ENCODE measurements at places on chromosomes 12 and 14.

GRCh38 chr14:88505621-88506020 lies 49.2 kb downstream of the PTPN21 start:
- DNase-seq: no peak

GRCh38 chr12:51160814-51161459 lies 12.0 kb downstream of the TFCP2 start:
- DNase-seq: no peak

GRCh38 chr14:101007004-101007614 lies 103.6 kb upstream of the RTL1 start:
- no peak for DNase-seq

DNA sequence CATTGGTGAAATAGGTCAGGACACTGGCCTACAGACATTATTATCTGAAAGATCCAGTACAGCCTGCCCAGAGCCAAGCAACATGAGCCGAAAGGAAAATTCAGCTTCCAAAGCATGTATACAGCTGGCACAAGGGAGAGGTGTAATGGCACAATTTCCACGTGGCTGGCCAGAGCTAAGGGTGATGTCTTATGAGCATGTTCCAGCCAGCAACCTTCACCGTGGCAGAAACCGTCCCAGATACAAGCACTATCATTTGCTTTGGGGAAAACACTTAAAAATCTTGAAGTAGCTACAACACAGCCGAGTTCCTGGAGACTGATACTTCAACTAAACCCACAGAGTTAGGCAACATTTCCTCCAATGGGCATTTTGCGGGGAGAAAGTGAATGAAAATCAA lies 44.5 kb downstream of the CORO1C start:
- no peak for DNase-seq

- DNase-seq: no peak
These were observed 78.5 kb downstream of the PTPN21 start for GRCh38 chr14:88476214-88476774.

- DNase-seq: peak; percentile 20
These were observed 733 bp upstream of the P3H3 start for GRCh38 chr12:6827437-6827911.

DNA sequence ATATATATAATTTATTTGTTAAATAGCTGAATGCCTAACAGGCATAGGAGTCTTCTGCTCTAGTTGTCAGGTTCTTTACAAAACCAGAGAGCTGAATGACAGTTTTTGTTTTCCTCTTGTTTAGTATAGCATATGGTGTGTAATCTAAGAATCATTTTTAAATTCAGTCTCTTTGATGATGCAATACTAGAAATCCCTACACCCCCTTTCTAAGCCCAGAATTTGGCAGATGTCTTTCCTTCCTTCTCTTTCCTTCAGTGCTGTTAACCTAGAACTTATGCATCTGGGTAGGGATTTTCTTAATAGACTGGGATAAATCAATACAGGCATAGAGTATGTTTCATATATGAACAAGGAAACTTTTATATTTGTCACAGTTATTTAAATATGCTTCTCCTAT lies 198.1 kb downstream of the KCNH5 start:
- no peak for DNase-seq

DNA sequence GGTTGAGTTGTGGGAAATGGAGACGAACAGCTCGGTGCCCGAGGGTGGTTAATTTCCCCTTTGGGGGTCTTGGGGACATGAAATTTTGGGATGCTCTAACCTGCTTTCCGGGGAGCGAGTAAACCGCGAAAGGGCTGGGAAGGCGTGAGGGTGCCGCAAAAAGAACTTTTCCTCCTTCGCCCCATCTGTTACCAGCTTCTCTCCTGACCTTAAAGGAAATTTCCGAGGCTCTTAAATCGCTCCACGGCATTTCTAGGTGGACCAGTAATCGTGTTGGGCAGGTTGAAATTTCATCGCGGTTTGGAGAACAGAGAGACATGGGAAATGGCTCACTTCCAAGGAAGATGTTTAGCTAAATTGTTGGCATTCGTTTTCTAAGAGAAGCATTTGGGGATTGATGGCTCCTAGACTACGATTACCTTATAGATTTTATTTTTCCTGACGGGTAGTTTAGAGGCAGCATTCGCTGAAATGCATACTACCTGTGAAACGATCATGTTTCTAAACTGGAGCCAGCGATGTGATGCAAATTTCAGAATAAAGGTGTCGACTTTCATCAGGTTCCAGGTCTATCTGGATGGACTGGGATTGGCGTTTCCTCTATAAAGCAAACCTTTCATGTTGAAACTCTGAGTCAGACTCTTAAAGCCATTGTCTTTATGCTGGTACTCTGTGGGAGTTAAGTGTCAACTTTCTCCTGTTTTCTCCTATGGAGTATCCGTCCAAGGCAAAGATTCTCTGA lies 414.5 kb downstream of the PCNX1 start:
- no peak for DNase-seq

DNA sequence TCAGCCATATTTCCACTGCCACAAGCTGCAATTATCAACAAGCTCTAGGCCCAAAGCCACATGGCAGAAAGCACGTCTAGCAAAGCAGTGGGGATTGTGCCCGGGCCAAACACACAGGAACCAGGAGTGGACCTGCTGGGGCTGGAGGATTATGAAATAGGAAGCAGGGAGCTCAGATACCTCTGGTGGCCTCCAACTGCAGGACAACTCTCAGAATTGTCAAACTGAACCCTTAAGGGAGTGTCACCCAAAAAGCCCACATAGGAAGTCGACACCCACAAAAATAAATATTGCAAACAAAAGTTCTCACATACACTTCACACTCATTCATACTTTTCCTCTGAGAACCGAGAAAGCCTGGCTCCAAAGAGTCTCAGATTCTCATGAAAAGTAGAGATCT lies 26.1 kb downstream of the KCTD10 start:
- no peak for DNase-seq

GRCh38 chr14:68082698-68083291 lies 263.2 kb downstream of the RAD51B start:
- no peak for DNase-seq

- DNase-seq: no peak
These were observed 17.1 kb downstream of the DICER1 start for GRCh38 chr14:95140060-95140858.

DNA sequence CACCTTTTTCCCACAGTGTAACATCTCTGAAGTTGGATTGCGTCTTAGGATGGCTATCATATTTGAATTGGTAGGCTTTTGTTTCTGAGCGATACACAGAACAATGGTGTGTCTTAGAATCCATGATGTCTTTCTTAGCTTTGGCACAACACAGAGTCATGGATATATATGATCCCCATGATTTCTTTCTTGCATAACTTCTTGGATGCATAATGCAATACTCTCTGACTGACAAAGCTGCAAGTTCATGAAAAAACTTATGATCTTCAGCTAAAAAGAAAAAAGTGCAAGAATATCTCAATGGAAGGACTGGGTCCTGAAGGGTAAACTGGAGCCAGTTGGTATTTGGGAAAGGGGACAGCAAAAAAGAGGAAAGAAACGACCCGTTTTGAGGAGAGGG lies 48.1 kb downstream of the VWF start:
- DNase-seq: no peak

- DNase-seq: no peak
These were observed 27.6 kb downstream of the EVL start for GRCh38 chr14:100092832-100093231.

DNA sequence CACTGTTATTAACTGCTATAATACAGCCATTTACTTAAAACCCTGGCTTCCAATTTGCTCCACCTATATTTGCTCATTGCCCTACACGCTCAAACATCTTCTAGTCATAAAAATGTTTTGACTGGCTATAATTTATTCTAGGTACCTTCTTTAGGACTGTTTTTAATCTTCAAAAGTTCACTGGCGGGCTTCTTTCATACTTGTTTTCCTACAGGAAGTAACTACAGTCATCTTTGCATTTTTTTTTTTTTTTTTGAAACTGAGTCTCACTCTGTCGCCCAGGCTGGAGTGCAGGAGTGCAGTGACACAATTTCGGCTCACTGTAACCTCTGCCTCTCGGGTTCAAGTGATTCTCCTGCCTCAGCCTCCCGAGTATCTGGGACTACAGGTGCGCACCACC lies 32.5 kb downstream of the MPHOSPH9 start:
- no peak for DNase-seq

DNA sequence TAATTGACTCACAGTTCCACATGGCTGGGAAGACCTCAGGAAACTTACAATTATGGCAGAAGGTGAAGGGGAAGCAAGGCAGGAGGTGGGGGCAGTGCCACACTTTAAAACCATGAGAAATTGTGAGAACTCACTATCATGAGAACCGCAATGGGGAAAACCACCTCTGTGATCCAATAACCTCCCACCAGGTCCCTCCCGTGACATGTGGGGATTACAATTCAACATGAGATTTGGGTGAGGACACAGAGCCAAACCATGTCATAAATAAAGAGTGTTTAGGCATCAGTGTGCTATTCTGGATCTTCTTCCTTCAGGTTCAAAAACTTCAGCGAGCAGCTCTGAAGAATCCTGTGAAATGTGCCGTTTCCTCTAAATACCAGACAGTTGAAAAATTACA lies 9.7 kb downstream of the DDX47 start:
- no peak for DNase-seq

- no peak for DNase-seq
These were observed 123.5 kb upstream of the CAND1 start for GRCh38 chr12:67145692-67146091.

- no peak for DNase-seq
These were observed 43.5 kb upstream of the CDKN3 start for GRCh38 chr14:54353266-54353665.

GRCh38 chr12:103012884-103013283 lies 55.4 kb downstream of the ASCL1 start:
- no peak for DNase-seq

- DNase-seq: no peak
These were observed 14.1 kb upstream of the SERPINA6 start for GRCh38 chr14:94337274-94337673.

DNA sequence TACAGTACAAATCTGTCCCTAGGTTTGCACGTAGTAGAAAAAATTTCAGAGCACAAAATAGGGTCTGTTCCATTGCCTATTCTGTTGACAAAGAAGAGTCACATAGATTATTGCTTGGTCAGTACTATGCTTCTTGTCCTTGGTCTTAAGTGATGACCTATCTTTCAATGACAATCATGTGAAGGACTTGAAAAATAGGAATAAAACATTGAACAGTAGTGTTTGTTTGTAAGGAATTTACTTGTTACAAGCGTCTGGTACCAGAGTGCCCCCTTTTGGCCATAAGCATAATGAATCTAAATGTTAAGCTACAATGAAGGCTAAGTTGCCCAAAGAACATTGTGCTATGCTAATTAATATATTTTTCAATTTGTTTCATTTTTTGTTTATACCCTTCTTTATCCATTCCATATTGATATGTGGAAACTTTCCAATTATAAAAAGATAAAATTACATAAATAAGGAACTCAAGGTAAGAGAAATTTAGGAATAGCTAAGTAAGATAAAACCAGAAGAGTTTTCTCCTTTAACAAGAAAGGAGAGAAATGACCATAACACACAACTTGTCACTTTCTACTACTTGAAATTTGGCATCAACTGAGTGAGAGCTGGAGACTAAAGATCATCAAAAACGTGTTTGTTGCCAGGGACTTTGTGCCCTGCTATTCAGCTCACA lies 204.7 kb downstream of the EPS8 start:
- no peak for DNase-seq

DNA sequence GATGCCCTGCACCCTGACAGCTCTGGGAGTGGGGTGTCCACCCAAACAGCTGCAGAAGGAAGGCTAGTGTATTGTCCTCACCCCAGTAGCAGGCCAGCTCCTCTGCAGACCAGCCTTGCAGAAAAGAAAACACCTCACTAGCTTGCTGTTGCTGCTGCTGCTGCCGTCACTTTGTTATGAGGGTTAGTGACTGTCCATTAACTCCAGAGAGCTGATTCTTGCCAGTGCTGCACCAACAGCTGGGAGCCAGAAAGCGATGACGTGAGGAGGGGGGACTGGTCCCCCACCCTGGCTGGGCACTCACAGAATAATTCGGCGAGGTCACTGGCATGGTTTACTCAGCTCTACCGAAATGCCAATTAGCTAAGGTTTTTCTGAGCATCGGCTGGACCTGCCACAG lies 2.8 kb downstream of the SYNDIG1L start:
- DNase-seq: no peak

GRCh38 chr12:50918584-50919316 lies 33.6 kb upstream of the HIGD1C start:
- no peak for DNase-seq

DNA sequence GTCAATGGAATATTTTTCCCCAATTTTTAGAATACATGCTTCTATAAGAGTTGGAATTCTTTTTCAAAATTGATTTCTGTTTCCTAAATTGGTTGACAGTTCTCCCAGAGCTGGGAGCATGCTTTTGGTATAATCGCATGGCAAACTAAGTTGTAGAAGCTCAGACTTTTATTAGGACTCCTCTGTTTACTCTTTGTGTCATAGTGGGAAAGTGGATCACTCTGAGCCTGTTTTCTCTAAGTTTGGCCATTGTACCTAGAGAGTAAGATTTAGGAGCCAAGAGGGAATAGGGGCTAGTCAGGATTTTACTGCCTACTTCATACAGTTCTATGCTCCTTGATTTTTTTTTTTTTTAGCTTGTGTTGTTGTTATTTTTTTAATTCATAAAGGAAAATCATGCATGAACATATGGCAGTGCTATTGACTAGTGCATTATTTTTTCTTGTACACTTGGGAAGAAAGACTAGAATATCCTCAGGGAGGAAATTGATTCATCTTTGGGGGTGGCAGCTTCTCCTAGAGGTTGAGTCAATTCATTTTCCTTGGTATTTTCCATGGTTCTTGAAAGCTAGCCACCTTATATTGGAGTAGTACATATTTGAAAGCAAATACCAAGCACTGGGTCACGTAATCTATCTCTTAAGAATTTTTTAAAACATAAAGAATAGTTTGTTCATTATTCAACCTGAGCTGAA lies 77.7 kb upstream of the TRAF3 start:
- no peak for DNase-seq

GRCh38 chr12:101680647-101681046 lies 16.8 kb upstream of the CHPT1 start:
- no peak for DNase-seq

DNA sequence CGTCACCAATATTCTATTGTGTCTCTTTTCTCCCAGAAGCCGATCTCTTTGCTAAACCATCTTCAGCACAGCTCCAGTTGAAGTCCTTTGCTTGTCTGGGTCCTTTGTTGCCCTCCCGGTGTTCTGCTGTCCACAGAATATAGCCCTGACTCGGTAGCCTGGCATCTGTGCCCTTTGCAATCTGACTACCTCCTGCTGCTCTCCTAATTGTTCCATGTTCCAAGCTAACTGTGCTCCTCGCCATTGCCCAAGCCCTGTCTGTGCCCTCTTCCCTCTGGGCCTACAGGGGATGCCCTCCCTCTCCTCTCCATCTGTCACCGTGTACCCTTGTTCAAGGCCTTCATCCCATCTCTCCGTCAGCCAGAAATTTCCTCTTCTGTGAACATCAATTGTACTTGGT lies 306.3 kb downstream of the APAF1 start:
- DNase-seq: no peak

DNA sequence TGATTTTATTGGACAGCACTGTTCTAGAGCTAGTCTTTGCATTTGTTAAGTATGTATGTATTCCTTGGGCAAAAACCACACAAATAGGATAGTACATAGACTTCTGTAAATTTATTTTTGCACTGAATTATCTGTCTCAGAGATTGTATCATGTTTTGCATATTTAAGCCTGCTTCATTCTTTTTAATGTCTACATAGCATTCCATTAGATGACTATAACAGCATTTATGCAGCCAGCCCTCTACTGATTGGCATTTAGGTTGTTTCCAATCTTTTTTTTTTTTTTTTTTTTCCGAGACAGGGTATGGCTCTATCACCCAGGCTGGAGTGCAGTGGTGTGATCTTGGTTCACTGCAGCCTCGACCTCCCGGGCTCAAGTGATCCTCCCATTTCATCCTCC lies 34.5 kb downstream of the SYNDIG1L start:
- DNase-seq: no peak

Data from stimulated activated CD8-positive, alpha-beta memory T cell treated with anti-CD3 and anti-CD28 coated beads, Interleukin-15, amount 100 ng/mL, for 48 hours (primary cell).